ENCODE measurements at places on chromosomes 6 and 20. TPM values are rescaled to one million over a fixed set of nuclear protein-coding genes. Genes with fewer than 3 reads are reported as not detected.

Gene DNAH8
- not detected for total RNA-seq

Gene KIF6
- total RNA-seq = 1.2 TPM

Gene CRISP3
- total RNA-seq = not detected

Gene EYS
- total RNA-seq = under 0.01 TPM

Gene GDAP1L1
- total RNA-seq = 0.23 TPM

Gene SLC17A1
- not detected for total RNA-seq

Gene MMP24
- 2.6 TPM for total RNA-seq

Gene EFCAB8
- total RNA-seq = 0.92 TPM

- H3K27ac ChIP-seq = no peak overlapping the region
- H3K4me3 ChIP-seq = no peak overlapping the region
- DNase-seq = no peak
- no peaks in the 10 kb centered on the region for H3K36me3 ChIP-seq
Observed at GRCh38 chr20:54257071-54257816, 49.4 kb downstream of the PFDN4 start.

GRCh38 chr20:55153001-55153645, 677.7 kb downstream of the DOK5 start:
- H3K4me1 ChIP-seq = no peaks in the 10 kb centered on the region
- H3K4me3 ChIP-seq = no peak overlapping the region
- H3K36me3 ChIP-seq = no peaks in the 10 kb centered on the region
- DNase-seq = no peak
- no peaks in the 10 kb centered on the region for H3K27me3 ChIP-seq
- H3K27ac ChIP-seq = no peak overlapping the region

- H3K36me3 ChIP-seq = no peaks in the 10 kb centered on the region
- H3K4me3 ChIP-seq = no peak overlapping the region
- peaks cover 43% of the 10 kb centered on the region for H3K4me1 ChIP-seq
- peak overlapping the region; percentile 78 for H3K27ac ChIP-seq
- H3K27me3 ChIP-seq = no peaks in the 10 kb centered on the region
Observed at GRCh38 chr20:38109591-38110524, 55.2 kb downstream of the TGM2 start.

DNA sequence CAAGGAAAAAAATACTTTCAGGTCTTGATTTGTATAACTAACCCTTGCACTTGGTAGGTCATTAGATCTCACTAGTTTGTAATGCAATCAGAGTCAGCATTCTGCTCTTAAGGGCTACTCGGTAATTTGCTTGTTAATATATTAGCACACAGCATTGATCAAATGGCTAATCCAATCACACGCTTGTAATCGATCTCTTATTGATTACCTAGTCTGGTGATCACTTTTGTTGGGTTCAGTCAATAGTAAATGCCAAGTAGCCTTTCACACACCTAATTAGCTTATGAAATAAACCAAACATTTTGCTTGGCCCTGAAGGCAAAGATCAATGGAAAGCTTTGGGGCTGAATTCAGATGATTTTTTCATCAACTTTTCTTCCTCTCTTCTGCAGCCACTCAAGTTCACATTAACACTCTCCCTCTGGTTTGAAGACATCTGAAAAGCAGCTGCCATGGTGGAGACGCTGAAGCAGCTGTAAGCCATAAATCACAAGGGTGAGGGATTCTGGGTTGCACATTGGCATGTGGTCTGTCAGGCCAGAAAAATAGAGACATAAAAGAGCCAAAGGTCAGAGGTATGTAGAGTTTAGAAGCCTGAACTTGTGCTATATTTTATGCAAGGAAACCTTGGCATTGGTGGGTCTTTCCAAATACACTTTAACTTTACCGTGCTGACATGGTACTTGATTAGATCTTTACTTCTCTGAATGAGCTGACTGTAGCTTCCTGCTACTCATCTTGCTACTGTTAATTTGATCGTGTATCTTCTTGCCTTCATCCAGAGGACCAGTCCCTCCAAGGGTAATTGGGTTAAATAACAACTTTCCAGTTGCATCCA, 234.4 kb downstream of the SIM1 start:
- H3K4me1 ChIP-seq = peaks cover 10% of the 10 kb centered on the region
- no peak for DNase-seq
- no peaks in the 10 kb centered on the region for H3K27me3 ChIP-seq
- no peak overlapping the region for H3K27ac ChIP-seq
- no peaks in the 10 kb centered on the region for H3K36me3 ChIP-seq

- no peak for DNase-seq
- no peaks in the 10 kb centered on the region for H3K27me3 ChIP-seq
- no peaks in the 10 kb centered on the region for H3K36me3 ChIP-seq
- no peaks in the 10 kb centered on the region for H3K4me1 ChIP-seq
- H3K4me3 ChIP-seq = no peak overlapping the region
Observed at GRCh38 chr6:141677598-141678211, 455.0 kb upstream of the GJE1 start.

DNA sequence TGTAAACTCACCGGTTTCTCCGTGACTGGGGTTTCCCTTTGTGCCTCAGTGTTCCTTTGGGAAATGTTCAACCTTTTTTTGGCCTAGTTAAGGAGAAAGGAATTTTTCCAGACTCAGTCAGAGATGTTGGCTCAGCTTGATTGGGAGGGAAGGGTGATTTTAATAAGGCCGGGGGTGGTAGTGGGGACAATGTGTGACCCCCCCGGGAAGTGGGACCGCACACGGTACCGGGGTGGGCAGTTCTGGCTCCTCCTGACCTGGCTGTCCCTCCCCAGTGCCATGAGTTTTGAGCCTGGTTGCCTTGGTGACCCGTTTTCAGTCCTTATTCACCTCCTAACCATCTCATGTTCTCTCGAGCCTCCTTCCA, 132.7 kb downstream of the SNX5 start:
- H3K27me3 ChIP-seq = no peaks in the 10 kb centered on the region
- H3K36me3 ChIP-seq = no peaks in the 10 kb centered on the region
- H3K4me1 ChIP-seq = peaks cover 30% of the 10 kb centered on the region
- no peak for DNase-seq

DNA sequence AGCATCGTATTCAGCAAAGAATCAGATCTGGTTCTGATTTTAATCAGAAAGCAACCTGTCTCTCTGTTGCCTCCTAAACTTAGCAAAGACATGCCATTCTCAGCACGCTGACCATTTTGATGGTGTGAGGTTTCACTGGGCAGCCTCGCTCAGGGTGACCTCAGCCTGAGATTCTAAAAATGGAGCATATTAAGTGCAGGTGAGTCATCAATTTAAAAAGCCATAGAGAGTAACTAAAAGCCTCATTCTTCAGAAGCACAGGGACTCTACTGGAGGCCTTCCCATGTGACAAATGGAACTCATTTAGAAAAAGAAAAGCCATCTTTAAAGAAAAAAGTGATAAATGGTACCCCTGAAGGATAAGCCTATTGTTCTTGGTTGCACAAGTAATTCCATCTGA, 91.3 kb downstream of the FILIP1 start:
- H3K4me1 ChIP-seq = peaks cover 39% of the 10 kb centered on the region
- peak overlapping the region; percentile 69 for H3K27ac ChIP-seq
- no peak for DNase-seq
- H3K4me3 ChIP-seq = no peak overlapping the region
- no peaks in the 10 kb centered on the region for H3K36me3 ChIP-seq
- H3K27me3 ChIP-seq = no peaks in the 10 kb centered on the region

- H3K4me1 ChIP-seq = no peaks in the 10 kb centered on the region
- no peak for DNase-seq
- H3K36me3 ChIP-seq = no peaks in the 10 kb centered on the region
- no peak overlapping the region for H3K27ac ChIP-seq
- no peak overlapping the region for H3K4me3 ChIP-seq
Observed at GRCh38 chr6:132548746-132549463, 3.6 kb upstream of the TAAR8 start.

DNA sequence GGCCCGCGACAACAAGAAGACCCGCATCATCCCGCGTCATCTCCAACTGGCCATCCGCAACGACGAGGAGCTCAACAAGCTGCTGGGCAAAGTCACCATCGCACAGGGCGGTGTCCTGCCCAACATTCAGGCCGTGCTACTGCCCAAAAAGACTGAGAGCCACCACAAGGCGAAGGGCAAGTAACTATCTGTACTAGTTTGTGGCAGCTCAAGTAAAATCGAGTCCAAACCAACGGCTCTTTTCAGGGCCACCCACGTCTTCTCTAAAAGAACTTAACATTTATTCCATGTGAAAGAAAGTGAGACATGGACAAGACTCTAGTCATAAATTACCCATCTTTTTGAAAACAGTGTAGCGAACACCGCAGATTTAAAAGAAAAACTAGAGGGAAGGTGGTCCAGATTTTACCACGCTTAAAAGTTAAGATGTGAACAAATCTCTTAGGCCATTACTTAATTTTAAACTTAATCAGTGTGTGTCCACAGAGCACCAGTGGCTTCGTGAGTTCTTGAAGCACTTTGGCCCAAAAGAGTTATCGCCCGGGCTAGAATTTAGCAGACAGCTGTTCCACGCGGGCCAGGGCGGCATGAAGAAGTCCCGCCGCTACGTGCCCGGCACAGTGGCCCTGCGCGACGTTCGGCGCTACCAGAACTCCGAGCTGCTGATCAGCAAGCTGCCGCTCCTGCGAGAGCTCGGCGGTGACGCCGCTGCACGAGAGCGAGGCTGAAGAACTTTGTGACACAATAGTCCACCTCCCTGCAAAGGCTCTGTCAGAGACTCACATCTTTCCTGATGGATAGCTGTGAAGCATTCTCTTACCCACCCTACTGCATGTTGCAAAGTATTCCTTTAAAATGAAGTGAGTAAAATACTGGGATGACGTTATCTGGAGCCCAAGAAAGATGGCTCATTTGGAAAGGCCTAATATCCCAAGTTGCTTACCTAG, 113.9 kb upstream of the PRSS16 start:
- peaks cover 21% of the 10 kb centered on the region for H3K4me1 ChIP-seq
- no peak for DNase-seq
- H3K27me3 ChIP-seq = no peaks in the 10 kb centered on the region
- H3K27ac ChIP-seq = peak overlapping the region; percentile 95

Data from esophagus muscularis mucosa (tissue), 4 donors.